ENCODE measurements at places on chromosomes 7 and 10.

DNA sequence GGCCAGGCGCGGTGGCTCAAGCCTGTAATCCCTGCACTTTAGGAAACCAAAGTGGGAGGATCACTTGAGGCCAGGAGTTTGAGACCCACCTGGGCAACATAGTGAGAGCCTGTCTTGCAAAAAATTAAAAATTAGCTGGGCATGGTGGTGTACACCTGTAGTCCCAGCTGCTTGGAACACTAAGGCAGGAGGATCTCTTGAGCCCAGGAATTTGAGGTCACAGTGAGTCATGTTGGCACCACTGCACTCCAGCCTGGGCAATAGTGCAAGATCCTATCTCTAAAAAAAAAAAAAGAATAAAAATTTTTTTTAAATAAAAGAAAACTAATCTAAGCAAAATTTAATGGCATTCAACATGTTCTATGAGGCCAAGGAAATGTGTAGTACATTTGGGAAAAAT is 44.9 kb upstream of the UBN2 start:
- DNase-seq, result no peak

DNA sequence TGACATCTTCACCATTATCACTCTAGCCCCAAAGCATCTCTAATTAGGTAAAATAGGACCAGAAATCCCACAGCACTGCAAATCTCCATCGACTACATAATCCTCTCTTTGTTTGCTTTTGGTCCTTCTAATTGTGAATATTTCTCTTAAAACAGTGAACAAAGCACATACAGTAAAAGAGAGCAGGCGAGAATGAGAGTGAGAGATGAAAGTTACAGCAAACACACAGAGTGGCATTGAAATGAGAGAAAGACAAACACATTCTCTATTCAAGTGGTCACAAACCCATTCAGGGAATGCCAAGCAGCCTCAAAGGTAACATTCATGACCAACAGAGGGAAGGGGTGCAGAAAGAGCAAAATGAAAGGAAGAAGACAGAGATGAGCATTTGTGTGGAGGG is 109.8 kb upstream of the PTN start:
- DNase-seq, result no peak

GRCh38 chr7:44368885-44369284 is 43.5 kb upstream of the CAMK2B start:
- DNase-seq, result peak; percentile 40

- no peak for DNase-seq
Measured at GRCh38 chr10:93106631-93107072, 33.0 kb downstream of the CYP26A1 start.

GRCh38 chr7:148782757-148783456 is 84.2 kb downstream of the CUL1 start:
- no peak for DNase-seq

DNA sequence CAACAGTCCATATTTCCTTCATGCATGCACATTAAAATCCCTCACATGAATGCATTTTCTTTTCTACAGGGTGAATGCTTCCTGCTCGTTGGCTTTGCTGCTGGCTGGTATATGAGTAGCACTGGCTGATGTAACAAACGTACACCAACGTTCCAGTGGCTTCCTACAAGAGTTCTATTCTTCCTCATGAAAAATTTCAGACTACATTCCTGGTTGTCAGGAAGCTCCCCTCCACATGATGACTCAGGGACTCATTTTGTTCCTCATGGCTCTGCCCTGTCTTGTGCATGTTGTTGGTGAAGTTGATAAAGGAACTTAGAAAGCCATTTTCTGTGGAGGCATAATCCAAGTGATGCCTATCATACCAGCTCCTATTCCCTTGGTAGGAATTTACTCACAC is 470.7 kb upstream of the KLF6 start:
- no peak for DNase-seq

DNA sequence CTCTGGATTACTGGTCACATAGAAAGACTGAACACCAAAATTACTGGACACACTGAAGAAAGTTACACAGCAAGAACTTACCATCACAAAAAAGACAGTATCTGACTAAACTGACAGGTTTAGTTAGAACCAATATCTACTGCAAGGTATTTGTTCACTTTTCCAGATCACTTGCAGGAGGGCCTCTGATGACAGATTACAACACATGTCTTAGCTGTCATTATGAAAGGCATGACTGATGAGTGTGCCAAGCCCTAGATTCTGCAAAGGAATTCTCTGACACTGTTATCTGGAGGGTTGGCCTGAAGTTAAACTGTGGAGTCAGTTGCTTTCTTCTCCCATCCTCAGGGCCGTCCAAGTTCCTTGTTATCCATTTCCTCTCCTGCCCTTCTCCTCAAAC is 242.7 kb downstream of the KIF20B start:
- DNase-seq, result no peak

DNA sequence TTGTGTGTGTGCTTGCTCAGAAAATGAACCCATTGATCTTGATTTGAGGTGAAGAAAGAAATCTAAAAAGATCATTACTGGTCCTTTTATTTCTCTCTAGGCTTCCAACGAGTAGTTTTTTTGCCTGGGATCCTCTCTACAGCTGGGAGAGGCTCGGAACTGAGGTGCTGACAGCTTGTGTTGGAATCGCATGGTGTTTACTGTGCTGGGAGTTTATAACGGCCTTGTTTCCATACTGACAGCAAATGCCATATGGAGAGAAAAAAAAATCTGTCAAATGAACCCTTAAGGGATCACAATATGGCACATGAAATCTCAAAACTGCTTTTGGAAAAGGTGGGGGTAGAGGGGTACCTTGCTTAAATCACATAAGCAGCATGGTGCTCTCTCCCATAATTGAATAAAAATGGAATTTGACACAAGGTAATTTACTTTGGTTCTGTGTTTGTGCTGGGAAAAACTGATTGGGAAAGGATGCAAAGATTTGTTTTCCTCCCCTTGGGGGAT is 165.0 kb downstream of the RGS10 start:
- DNase-seq, result no peak

- DNase-seq, result no peak
Measured at GRCh38 chr10:29663718-29664117, 28.9 kb upstream of the SVIL start.

DNA sequence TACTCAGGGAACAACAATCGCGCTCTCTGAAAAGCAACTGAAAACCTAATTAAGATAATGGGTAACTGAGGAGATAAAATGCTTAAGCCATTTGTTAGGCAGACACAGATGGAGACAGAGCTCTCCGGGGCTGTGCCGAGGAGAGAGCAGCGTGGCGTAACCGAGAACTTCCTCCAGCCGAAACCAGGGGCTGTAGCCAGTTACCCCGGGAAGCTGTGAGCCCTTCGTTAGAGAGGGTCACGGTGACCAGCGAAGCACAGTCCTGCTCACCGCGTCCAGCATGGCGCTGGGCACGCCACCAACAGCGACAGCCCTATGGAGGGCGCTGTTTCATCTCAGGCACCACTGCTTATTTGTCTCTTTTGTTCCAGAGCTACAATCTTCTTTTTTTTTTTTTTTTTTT is 16.1 kb downstream of the PAPOLB start:
- DNase-seq, result no peak

GRCh38 chr10:129614341-129614740 is 147.3 kb downstream of the MGMT start:
- no peak for DNase-seq

GRCh38 chr7:122310119-122311021 is 5.8 kb upstream of the FEZF1 start:
- peak; percentile 46 for DNase-seq

DNA sequence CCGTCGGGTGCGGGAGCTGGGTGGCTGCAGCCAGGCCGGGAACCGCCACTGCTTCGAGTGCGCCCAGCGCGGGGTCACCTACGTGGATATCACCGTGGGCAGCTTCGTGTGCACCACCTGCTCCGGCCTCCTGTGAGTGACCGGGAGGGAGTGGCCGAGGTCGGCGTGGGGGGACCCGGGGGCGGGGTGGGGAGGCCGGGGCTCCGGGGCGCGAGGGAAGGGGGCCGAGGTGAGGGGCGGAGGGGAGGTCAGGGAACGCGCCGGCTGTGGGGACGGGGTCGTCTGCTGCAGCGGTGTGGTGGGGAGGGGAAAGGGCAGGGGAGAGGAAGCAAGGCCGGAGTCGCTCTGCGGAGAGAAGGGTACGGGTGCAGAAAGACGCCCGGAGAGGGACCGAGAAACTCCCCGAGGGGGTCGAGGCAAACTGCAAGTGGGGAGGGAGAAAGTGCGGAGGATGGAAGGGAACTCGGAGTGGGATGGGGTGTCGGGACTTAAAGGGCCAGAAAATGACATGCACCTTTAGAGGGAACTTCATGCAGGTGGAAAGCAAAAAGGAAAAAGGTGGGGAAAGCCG is 518 bp downstream of the AGFG2 start:
- DNase-seq, result no peak

DNA sequence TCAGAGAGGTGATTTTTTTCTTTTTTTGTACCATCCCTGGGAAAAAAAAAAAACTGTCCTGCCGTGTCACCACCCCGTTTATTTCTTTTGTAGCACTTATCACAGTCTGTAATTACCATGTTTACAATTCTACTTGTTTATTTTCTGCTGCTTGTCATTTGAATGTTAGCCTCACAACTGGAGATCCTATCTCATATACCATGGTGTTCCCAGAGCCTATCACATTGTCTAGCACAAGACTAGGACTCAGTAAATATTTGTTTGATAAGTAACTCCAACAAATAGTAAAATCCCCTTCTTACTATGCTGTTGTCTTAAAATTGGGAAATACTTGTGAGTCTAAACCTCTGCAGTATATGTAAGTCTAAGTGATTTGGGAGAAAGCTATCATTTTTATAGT is 36.0 kb downstream of the MKLN1 start:
- DNase-seq, result no peak

DNA sequence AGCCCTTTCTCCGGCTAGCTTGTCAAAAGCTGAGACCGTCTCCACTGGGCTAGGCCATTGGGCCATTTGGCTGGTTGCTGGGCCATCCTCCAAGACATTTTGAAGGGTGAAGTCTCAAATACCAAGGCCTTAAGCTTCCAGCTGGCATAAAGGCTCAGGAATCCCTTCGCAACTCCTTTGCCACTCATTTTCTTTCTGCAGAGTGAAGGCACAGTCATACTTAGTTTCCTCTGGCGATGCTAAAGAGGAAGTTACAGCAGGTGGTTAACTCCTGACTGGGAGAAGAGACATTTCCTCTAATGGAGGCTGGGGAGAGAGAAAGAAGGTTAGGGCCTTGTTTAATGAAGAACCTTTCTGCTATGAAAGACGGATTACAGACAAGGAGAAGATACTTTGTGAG is 4.8 kb upstream of the REPIN1 start:
- peak; percentile 62 for DNase-seq

- DNase-seq, result no peak
Measured at GRCh38 chr10:11288302-11288701, 270.6 kb downstream of the CELF2 start.

- DNase-seq, result no peak
Measured at GRCh38 chr7:27116962-27117886, 13.3 kb downstream of the HOXA4 start.

- peak; percentile 99 for DNase-seq
Measured at GRCh38 chr10:63133056-63133820, at the start of gene NRBF2. Gene NRBF2, plus strand, starts transcription at chr10:63133328. Its CDS starts 143 bp downstream, at chr10:63133471.

DNA sequence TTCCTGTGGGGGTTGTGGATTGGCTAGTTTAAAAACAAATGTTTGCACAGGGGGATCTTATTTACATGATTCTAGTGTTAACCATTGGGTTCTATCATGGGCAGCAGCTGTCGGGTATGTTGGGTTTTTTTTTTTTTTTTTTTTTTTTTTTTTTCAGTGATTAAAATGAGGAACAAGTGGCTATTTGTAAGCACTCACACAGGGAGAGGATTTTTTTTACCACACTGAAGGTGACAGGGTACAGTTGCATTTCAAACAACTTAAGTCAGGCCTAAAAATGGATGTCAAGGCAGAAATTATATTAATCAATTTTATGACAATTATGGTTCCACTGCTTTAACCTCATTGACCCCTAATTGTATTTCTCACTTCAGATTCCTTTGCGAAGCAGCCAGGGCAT is 92.8 kb downstream of the CD36 start:
- DNase-seq, result no peak
